ENCODE measurements at places on chromosomes 4 and X.

- DNase-seq = no peak
These were observed 88.6 kb downstream of the APBB2 start for GRCh38 chr4:41125558-41126311.

- DNase-seq = no peak
These were observed 158.4 kb downstream of the DCLK2 start for GRCh38 chr4:150236626-150237025.

DNA sequence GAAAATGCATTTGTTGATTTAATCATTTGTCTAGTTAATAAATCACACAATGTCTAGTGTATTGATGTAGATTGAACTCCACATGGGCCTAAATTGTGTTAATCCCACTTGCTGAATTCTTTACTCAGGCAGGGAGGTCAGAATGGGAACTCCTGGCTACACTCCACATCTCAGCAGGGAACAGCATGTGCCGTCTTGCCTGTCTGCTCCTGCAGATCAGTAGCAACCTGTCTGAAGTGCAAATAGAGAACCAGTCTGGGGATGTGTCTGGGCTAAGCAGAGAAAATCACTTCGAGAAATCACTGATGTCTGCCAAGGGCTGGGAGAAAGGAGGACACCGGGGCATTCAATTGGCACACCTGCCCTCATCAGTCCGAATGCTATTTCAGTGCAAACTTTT lies 16.5 kb upstream of the MXRA5 start:
- DNase-seq = no peak

- DNase-seq = no peak
These were observed 114.0 kb upstream of the LNX1 start for GRCh38 chr4:53705151-53705764.

- DNase-seq = no peak
These were observed 22.3 kb upstream of the HERC3 start for GRCh38 chr4:88570001-88570400.

DNA sequence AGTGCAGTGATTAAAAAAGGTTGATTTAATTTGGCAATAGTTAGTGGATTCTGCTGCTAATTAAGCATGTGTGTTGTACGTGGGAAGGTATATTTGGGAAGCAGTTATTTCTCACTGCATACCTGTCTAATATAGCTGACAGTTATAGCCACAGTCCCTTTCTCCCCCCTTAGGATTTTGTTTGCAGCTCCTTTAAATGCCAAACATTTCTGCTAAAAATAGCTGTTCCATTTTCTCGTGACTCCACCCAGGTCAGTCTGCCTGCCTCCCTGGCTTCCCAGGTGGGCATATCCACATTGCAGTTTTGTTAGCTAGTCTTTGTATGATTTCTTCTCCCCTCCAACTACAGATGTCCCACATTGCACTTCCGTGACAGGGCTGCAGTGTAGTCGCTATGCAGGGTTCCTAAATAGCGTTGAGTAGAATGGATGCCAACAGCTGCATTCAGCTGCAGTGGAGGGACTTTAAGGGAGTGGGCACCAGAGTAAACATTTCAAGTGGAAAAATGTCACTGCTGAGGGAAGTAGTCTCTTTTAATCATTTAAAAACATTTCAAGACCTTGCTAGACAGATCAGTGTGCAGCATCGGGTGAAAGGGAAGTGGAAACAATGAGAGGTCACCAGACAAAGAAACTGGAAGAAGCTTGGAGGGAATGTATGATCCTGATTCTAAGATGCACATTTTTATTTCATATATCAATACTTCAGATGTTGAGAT lies 326.3 kb downstream of the RAPGEF2 start:
- peak; percentile 9 for DNase-seq

GRCh38 chr4:169658196-169658595 lies 37.8 kb downstream of the CLCN3 start:
- DNase-seq = no peak

GRCh38 chr4:109729117-109729717 lies 653 bp downstream of the PLA2G12A start:
- peak; percentile 12 for DNase-seq

DNA sequence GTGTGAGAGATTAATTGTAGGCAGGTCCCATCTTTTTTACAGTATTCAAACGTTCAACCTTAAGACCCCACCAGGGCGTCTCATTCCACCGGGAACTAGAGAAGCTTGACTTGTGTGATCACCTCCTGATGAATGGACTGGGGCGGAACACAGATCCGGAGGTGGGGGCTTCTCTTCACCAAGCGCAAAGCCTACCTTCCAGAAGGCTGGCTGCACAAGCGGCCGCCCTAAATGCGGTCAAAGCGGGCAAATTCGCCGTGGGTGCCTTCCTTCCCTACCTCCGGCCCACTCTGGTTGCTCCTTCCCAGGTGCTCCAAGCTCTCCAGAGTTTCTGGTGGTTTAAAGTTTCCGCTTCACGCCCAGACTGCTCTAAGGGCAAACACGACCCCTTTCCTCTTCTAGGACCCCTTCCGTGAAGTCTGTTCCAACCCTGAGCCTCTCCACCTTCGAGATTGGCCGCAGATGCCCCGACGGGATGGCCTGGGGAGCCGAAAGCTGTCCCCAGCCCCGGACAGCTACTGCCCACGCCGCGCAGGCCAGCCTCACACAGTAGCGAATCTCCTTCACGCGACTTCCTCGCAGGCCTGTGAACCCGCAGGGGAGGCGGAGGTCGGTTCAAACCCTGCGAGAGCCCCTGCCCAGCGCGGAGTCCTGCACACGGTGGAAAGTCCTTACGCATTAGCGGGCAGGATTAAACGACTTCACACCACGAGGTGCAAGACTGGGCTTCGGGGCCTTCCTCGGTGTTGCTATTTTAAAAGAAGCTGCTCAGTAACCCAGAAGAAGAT lies 1.6 kb upstream of the WWC2 start:
- peak; percentile 12 for DNase-seq

- DNase-seq = no peak
These were observed 1278.6 kb downstream of the PCDH7 start for GRCh38 chr4:31998807-31999206.

- DNase-seq = no peak
These were observed 11.3 kb upstream of the RBMXL3 start for GRCh38 chrX:115177932-115178331.

- DNase-seq = no peak
These were observed 136.0 kb upstream of the NPY2R start for GRCh38 chr4:155072417-155072816.

Data from suppressor macrophage (primary cell).